ENCODE measurements at places on chromosomes 3 and 15.

DNA sequence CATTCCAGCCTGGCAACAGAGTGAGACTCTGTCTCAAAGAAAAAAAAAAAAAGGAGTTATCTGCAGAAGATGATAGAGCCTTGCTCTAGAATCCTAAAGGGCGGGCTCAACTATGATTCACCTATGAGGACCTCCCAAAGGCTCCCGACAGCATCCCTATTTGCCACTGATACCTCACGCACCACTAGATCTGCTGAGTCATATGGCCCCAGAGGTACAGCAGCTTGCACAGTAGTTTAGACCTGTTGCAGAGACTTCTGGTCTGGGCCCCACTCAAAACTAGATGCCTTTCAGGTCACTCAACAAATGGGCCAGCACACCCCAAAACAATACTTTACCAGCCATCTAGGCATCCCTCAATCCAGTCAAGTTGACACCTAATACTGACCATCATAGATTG is 38.1 kb upstream of the PTX3 start:
- no peak for DNase-seq

DNA sequence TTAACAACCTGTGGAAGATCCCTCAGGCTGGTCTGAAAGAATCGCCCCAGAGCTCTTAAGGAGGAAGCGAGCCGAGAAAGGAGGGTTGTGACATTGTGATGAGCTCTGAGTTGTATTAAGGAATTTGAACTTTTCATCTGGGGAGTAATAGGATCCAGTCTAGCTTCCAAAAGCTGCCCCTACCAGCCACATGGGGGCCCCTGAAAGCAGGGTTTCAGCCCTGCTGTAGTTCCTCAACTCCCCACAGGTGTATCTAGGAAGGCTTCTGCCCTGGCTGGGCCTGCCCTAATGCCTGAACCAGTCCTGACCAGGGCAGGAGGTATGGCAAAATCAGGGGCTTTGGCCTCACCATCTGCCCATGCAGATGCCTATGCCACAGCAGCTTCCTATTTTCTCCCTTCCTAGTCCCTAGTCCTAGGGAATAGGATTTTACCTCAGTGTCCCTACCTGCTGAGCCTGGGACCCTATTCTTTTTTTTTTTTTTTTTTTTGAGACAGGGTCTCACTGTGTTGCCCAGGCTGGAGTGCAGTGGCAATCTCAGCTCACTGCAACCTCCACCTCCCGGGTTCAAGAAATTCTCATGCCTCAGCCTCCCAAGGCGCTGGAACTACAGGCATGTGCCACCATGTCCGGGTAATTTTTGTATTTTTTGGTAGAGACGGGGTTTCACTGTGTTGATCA is 5.0 kb upstream of the AP3S2 start:
- peak; percentile 48 for DNase-seq

DNA sequence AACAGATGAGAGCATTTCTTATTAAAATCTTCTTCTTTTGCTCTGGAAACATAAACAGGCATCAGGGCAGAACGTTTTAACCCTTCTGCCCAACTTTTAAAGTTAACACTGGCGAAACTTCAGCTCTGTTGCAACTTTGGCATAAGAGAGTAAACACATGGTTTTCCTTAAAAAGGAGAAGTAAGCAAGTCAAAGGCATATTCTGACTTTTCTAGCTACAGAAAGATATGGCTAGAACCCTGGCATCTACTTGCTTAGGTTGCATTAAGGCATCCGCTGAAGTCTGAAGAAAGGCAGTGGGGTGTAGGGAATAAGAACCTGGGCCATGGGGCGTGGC is 13.3 kb upstream of the IL16 start:
- DNase-seq: no peak

- DNase-seq: peak; percentile 83
Observed at GRCh38 chr15:67063689-67064606, 1.5 kb upstream of the SMAD3 start.

DNA sequence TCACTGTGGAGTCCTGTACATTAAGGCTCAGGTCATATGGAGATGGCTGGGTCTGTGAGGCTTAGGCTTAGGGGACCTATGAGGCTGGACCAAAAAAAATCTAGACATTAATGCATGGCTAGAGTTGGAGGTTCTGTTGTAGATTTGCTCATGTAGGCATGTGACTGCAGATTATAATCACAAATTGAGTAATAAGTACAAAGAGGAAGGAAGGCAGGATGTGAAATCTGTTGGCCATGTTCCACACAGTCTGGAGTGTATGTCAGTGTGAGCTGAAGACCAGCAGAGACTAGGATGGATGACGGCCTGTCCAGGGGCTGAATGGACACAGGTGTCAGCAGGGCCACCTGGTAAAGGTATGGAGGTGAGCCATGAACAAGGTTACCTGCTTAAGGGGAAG is at the start of gene ST3GAL6:
Gene ST3GAL6 (plus strand): TSS at position 265 of the 400 bp plus-strand sequence. CDS start 5,101 bp downstream, outside the sequence.
- peak; percentile 90 for DNase-seq

GRCh38 chr3:160980740-160981139 is 124.4 kb downstream of the B3GALNT1 start:
- DNase-seq: no peak

- peak; percentile 37 for DNase-seq
Observed at GRCh38 chr15:99651023-99651807, 82.0 kb downstream of the LYSMD4 start.

DNA sequence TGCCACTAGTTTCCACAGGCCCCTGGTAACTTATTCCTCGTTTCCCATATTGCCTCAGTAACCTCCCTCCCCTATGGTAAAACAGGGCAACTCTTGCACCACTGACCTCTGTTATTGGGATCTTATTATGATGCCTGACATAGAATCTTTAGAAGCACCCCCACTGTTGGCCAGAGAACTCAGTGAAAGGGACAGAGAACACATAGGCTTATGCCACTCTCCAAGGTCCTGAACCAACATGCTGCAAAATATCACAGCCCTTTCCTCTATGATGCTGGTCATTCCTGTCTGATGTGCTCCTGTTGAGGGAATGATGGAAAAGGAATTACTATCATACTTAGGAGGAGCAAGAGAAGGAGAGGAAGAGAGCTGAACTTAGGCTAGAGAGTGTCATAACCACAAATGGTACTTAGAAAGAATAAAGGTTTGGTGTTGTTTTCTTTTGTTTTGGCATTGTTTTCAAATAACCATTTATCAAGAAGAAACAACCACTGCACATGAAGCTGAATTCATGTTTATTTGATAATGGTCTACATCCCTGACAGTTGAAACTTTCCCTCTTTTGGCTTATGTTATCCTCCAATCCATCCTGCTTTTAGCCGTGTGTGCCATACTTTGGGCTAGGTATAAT is 330.2 kb downstream of the EPHB1 start:
- DNase-seq: peak; percentile 3

- no peak for DNase-seq
Observed at GRCh38 chr15:90015749-90016148, 14.6 kb downstream of the ZNF710 start.

DNA sequence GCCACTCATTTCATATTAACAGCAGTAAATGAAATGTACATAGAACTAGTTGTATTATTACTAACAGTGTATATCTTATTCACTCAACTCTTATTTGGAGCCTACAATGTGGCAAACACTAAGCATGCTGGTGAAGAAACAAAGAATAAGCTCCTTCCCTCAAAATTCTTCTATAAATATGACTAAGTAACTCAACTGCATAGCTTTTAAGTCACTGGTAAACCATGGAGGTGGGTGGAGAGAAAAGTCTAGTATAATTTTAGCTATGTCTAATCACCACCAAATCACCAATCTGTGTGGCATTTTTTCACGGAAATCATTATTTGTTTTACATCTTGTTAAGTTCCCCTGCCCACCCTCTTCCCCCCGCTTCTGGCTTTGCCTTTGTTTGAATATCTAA is 17.5 kb downstream of the COPS2 start:
- DNase-seq: peak; percentile 43

DNA sequence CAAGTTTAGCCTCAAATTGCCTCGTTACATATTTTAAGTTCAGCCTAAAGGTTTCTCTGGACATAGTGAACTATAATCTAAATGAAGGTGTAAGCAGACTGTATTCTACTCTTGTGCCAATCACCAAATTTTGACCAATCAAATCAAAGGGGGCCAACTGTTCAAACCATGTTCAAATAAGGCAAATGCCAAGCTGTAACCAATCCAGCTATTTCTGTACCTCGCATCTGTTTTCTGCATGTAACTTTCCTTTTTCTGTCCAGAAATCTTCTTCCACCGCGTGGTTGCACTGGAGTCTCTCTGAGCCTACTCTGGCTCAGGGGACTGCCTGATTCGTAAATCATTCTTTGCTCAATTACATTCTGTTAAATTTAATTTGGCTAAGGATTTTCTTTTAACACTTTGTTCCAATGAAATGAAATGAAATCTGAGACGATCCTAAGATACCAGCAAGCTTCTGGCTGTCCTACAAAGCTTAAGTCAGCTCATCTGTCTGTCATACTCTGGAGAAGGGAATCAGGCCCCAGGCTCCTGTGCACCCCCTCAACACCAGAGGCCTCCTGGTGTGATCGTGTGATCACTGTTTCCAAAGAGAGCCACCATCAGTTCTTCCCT is 53.2 kb upstream of the ZNF148 start:
- no peak for DNase-seq

DNA sequence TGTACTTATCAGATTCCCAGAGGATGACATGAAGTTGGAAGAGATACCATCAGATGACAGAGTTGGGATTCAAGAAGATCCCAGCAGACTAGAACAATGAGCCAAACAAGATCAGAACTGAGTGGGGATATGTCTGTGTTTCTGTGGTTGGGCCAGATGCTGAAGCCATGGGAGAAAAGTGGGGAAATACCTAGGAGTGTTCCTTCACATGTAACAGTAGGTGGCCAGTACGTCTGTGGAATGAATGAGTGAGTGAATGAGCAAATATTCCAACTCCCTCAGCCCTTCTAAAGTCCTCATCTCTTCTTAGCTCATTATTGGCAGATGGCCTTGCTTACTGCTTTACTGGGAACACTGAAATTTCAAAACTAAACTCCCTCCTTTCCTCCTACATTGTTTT is 32.2 kb upstream of the GREM1 start:
- peak; percentile 46 for DNase-seq

GRCh38 chr3:156489462-156489911 is 65.4 kb downstream of the SSR3 start:
- peak; percentile 23 for DNase-seq

- no peak for DNase-seq
Observed at GRCh38 chr3:27454461-27454860, 29.7 kb downstream of the SLC4A7 start.

GRCh38 chr3:17840126-17840525 is 97.7 kb upstream of the TBC1D5 start:
- no peak for DNase-seq

DNA sequence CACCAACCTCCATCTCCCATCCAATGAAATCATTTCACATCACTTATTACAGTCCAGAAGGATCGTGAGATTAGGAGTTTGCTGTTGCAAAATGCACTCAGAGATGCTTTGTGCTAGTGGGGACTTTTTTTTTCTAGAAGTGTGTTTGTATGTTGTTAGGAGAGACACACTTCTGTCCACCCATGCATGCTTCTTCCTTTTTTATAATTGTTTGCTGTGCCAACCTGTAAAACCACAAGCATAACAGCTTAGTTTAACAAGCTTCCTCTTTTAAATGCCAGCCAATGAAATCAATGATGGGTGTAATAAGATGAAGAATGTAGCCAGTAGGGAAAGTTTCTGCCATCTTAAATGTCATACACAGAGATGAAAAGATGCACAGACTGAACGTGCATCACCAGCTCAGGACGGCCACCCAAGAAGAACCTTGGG is 305.6 kb upstream of the STT3B start:
- no peak for DNase-seq

DNA sequence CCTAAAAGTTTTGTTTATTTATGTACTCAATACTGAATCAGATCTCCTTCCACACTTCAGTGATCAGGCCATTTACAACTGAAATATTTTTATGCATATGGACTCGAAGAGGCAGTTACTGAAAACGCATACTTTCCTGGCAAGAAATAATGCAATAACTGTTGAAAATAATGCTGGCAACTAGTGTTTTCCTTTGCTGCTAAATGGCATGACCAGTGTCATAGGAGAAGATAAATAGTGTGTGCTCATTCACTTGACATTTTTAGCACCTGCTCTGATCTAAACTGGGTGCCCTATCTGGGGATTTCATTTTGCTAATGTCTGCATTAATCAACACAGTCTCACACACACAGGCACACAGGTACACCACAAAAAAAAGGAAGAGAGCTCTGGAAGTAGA is 695.2 kb downstream of the TUSC7 start:
- no peak for DNase-seq

DNA sequence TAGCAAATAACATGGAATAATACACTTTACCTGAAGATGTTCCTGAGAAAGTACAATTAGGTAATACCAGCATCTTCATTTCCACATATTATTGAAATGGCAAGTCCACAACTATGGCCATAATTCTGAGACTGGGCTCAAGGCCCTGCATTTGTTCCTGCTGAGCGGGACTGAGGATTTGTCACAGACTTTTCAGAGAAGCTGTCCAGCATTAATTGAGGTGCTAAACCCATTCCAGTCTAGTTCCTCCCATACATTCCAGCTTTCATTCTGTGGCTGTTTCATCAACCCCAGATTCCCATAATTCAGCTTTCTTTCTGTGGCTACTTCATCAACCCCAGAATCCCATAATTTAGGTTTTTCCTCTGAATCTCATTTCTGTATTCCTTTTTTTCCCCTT is 293.4 kb upstream of the GBE1 start:
- no peak for DNase-seq

GRCh38 chr3:90080988-90081387 is 973.6 kb downstream of the EPHA3 start:
- DNase-seq: no peak

DNA sequence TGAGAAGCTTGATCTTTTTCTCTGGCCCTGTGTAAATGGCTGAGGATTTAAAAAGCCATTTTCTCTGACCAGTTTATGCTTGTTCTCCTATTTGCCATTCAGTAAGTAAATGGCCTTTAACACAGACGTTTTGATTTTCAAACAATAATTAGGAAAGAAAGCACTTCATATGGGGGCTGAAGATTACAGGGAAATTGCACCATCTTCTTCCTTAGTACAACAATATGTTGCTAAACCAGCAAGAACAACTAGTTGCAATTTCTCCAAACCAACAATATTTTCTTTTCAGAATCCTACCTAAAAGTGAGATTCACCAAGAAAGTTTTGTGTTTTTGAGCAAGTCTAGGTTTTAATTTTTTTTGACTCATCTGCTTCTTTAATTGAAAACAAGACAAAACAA is 80.5 kb upstream of the CCNL1 start:
- no peak for DNase-seq

- DNase-seq: no peak
Observed at GRCh38 chr3:191470545-191470944, 9.6 kb downstream of the PYDC2 start.
